ENCODE measurements at places on chromosomes 5 and 9.

GRCh38 chr5:43771611-43772031 lies 168.6 kb downstream of the NNT start:
- DNase-seq, result no peak

DNA sequence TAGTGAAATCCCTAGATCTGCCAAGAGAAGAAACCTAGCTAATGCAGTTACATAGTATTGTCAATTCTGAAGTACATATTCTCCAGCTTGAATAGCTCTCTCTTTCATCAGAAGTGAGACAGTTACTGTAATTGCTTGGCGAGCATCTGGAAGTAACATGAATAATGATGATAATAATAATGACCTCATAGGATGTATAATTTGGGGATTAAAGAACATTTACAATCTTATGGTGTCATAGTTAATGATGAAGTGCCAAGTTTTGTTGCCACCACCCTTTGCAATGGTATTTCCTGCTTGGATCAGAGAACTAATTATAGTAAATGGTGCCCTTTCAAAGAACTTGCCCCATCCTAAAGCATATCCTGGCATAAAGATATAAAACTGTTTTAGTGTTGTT lies 201.4 kb downstream of the ADAMTSL1 start:
- DNase-seq, result no peak

GRCh38 chr5:108655750-108656450 lies 91.8 kb upstream of the FER start:
- DNase-seq, result no peak

DNA sequence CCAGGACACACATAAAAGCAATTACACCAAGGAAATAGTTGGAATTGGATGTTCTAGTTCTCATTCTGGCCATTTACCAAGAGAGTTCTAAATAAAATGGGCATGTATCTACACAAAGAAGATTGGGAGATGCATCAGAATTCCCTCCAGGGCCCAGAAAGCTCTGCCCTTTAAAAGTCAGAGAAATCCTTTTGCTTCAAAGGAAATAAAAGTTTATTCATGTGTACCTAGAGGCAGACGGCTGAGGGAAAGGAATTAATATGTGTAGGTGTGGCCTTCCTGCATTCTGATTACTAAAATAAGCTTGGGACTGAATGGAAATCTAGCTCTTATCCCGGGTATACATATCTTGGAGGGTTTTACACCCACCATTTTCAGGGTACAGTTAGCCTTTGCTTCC lies 719.4 kb downstream of the SEMA5A start:
- no peak for DNase-seq

DNA sequence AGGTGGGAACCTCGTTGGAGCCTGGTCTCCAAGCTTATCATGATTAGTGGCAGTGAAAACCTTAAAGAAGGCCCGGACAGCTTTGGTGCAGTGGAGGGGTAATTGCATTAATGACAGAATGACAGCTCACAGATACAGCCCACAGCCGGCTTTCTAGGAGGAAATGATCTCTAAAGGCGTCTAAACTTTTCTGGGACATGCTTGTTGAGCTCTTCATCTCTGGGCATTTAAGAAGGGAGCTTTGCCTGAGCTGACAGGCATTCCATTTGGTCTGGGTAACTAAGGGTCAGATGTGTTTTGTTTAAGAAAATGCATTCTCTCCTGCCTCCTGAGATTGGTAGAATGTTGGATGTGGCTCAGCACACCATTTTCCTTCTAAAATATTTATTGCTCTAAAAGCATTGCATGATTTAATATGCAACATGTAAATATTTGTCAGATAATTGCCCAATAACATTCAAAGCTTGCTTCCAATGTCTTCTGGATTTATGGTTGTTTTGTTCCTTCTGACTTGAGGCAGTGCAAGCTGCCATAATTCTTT lies 4.0 kb downstream of the ANKRD33B start:
- no peak for DNase-seq
